ENCODE measurements at places on chromosomes 6 and 20. TPM values are rescaled to one million over a fixed set of nuclear protein-coding genes. Genes with fewer than 3 reads are reported as not detected.

The EYS gene
- not detected for total RNA-seq

GRCh38 chr6:110485491-110485890 is 9.1 kb upstream of the SLC22A16 start:
- no peak for DNase-seq

DNA sequence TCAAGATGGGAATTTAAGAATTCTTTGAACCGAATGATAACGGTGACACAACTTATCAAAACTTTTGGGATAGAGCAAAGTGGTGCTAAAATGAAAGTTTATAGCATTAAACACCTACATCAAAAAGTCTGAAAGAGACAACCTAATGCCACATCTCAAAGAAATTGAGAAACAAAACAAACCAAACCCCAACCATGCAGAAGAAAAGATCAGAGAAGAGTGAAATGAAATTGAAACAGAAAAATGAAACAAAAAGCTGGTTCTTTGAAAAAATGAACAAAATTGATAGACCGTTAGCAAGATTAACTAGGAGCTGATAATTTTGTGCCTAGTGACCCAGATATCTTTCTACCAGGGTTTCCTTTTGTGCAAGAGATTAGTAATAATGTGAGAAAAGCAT is 248.0 kb upstream of the EYS start:
- DNase-seq: no peak

DNA sequence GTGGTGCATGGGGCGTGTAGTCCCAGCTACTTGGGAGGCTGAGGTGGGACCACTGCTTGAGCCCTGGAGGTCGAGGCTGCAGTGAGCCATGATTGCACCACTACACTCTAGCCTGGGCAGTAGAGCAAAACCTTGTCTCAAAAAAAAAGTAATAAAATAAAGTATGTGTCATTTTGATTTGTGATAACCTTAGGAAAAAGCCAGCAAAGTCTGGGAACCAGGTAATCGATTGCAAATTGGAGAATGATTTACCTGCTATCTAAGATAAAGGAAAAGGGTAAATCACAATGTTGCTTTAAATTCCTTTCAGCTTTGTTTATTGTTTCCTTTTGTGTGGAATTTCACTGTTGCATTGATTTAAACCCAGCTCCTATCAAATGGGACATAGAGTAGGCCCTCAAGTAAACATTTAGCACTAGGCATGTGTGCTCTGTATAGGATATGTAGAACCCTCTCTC is 59.0 kb downstream of the SGK1 start:
- no peak for DNase-seq

The SIRPB1 gene
- 0.83 TPM for total RNA-seq

DNA sequence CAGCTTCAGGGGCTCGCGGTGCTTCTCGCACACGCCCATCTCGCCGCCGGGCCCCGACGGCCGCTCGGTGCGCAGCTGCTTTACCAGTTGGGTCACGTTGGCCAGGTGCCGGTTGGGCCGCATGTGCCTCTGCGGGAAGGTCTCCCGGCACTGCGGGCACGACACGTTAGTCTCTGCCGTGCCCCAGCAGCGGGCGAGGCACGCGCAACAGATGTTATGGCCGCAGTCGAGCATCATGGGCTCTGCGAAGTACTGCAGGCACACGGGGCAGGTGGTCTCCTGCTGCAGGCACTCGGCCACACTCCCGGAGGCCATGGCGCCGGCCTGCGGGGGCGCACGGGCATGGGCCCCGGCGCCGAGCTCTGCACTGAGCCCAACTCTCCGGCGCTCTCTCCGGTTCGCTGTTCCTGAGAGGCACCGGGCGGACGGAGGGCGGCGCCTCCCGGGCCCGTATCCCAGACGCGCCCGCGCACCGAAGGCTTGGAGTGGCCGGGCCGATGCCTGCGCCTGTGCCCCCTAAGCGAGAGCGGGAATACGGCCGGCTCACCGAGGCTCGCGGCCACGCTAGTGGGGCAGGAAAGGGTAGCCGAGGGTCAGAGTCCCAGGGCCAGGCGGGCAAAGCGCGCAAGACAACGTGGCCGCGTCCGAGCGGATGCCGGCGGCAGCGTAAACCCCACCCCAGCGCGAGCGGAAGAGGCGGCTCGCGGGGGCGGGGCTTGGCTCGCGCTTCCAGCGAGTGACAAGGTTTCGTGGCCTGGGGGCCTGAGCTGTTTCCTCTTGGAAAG is at the start of gene TRIM27:
TRIM27 (minus strand) TSS at position 668 of the 785 bp plus-strand sequence; CDS start at position 315, 353 bp downstream.
- DNase-seq: peak; percentile 84

The RPP21 gene
- 43.0 TPM for total RNA-seq

All from activated CD8-positive, alpha-beta T cell treated with anti-CD3 and anti-CD28 coated beads for 36 hours (primary cell).